Breast epithelium (tissue), 4 donors: ENCODE measurements at places on chromosomes 3 and 15.
A peak's percentile ranks its signal among the peaks of the same experiment; 100 is the strongest.

DNA sequence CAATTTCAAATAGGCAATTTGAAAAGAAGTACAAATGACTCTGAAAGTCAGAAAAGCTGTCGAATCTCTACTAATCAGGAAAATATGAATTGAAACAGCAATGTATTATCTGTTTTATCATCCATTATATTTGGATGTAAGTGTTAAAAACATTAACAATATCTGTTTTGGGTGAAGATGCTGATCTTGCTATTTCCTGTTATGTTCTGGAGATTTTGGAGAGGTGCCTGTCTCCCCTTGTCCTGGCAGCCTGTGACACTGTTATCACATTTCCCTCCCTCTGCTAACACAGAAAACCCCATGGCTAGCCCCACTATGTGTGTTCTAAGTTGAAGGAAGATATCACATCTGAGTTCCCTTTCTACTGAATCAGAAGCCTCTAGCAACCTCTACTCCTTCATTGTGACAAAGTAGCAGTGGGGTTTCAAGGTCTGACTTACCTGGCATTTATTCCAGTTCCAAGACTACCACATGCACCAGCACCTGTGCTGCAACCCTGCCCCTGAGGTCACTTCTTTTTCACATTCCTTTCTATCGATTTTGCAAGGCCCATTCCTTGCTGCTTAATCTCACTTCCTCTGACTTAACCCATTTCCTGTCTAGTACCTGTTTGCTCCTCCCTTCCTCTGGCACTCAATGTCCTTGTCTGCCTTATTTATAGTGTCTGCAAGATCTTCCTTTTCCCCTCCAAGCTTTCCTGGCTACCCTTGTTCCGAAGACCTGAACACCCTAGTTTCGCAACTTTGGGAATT, 95.5 kb upstream of the COL8A1 start:
- H3K4me3 ChIP-seq = no peak overlapping the region
- no peaks in the 10 kb centered on the region for H3K4me1 ChIP-seq
- H3K27me3 ChIP-seq = no peaks in the 10 kb centered on the region
- H3K36me3 ChIP-seq = no peaks in the 10 kb centered on the region
- H3K27ac ChIP-seq = no peak overlapping the region
- DNase-seq = no peak

GRCh38 chr3:3560591-3561311, 238.5 kb upstream of the LRRN1 start:
- no peaks in the 10 kb centered on the region for H3K27me3 ChIP-seq
- no peak overlapping the region for H3K4me3 ChIP-seq
- no peaks in the 10 kb centered on the region for H3K4me1 ChIP-seq
- no peak overlapping the region for H3K27ac ChIP-seq
- no peak for DNase-seq
- no peaks in the 10 kb centered on the region for H3K36me3 ChIP-seq

GRCh38 chr3:38724392-38724736, 74.9 kb upstream of the SCN5A start:
- H3K4me1 ChIP-seq = no peaks in the 10 kb centered on the region
- H3K36me3 ChIP-seq = no peaks in the 10 kb centered on the region
- no peak for DNase-seq
- no peaks in the 10 kb centered on the region for H3K27me3 ChIP-seq
- no peak overlapping the region for H3K4me3 ChIP-seq

DNA sequence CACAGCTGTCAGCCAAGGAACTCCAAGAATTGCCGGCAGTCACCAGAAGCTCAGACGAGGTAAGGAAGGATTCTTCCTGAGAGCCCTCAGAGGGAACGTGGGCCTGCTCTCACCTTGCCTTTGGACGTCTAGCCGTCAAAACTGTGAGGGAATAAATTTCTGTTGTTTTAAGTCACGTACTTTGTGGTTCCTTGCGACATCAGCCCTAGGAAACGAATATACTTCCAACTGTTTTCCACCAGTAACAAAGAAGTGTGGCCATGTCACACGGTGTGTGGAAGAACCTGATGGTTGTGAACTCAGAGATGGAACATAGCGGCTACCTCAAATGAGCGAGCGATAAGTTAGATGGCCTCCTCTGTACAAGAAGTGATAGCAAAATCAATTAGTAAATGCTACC, 41.0 kb upstream of the B3GNT5 start:
- H3K27me3 ChIP-seq = no peaks in the 10 kb centered on the region
- DNase-seq = no peak
- H3K27ac ChIP-seq = peak overlapping the region; percentile 9
- H3K4me1 ChIP-seq = no peaks in the 10 kb centered on the region
- H3K4me3 ChIP-seq = no peak overlapping the region

DNA sequence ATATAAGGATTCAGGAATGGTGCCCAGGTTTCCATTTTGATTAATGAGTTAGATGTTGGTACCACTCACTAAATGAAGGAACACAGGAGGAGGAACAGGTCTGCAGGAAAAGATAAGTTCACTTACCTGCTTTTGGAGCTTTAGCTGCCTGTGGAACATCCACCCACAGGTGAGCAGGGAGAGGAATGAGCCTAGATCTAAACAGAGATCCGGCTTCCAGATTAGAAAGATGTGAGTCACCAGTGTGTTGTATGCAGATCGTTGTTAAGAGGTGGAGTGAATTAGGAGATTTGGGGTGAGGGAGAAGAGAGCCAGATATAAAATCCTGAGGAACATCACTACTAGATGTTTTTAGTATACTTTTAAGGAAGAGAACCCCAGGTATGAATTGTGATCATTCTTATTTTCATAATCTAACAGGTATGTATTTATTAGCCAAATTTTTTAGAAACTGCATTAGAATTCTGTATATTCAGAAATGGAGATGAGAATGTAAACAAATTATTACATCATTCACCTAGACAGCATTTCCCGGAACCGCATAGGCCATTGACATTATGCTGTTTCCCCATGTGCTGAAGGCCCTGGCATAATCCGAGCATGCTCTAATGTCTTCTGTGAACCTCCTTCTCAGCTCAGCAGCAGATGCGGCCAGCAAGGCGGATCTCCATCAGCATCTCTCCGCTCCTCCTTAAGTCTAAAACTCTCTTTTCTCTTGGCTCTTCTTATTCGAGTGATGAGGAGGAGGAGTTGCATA, 118.2 kb downstream of the KLHL25 start:
- peak overlapping the region; percentile 37 for H3K27ac ChIP-seq
- no peak overlapping the region for H3K4me3 ChIP-seq
- H3K36me3 ChIP-seq = no peaks in the 10 kb centered on the region
- DNase-seq = no peak
- no peaks in the 10 kb centered on the region for H3K4me1 ChIP-seq

GRCh38 chr3:32422943-32423342, 31.3 kb downstream of the CMTM7 start:
- H3K4me3 ChIP-seq = no peak overlapping the region
- H3K36me3 ChIP-seq = no peaks in the 10 kb centered on the region
- DNase-seq = no peak
- peak overlapping the region; percentile 97 for H3K27ac ChIP-seq
- peaks cover 43% of the 10 kb centered on the region for H3K4me1 ChIP-seq

GRCh38 chr3:149964291-149964690, 6.4 kb downstream of the PFN2 start:
- H3K27ac ChIP-seq = no peak overlapping the region
- no peak overlapping the region for H3K4me3 ChIP-seq
- no peaks in the 10 kb centered on the region for H3K27me3 ChIP-seq

- no peaks in the 10 kb centered on the region for H3K4me1 ChIP-seq
- no peak for DNase-seq
- no peaks in the 10 kb centered on the region for H3K36me3 ChIP-seq
- H3K27ac ChIP-seq = peak overlapping the region; percentile 85
These were observed 904 bp upstream of the MCTP2 start for GRCh38 chr15:94230431-94230882.

- no peak for DNase-seq
- no peak overlapping the region for H3K27ac ChIP-seq
- no peak overlapping the region for H3K4me3 ChIP-seq
- no peaks in the 10 kb centered on the region for H3K27me3 ChIP-seq
These were observed 74.7 kb upstream of the GOLGA6B start for GRCh38 chr15:72579814-72580213.

DNA sequence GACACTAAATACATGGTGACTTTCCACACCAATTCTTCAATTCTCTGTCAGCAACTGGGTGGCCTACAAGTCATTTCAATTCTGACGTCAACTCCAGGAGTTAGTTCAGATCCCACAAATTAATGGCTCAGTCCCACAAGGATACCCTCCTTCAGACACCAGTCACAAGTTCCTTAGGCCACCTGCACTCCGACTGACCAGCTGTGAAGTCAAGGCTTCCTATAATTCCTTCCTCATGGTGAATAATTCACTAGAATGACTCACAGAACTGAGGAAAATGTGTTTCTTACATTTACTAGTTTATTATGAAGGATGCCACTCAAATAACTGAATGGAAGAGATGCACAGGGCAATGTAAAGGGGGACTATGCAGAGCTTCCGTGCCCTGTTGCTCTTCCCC, 6.3 kb upstream of the PIAS1 start:
- no peak for DNase-seq
- H3K36me3 ChIP-seq = no peaks in the 10 kb centered on the region
- H3K4me1 ChIP-seq = no peaks in the 10 kb centered on the region
- no peak overlapping the region for H3K4me3 ChIP-seq
- H3K27me3 ChIP-seq = no peaks in the 10 kb centered on the region

GRCh38 chr15:92184142-92184541, 209.5 kb upstream of the ST8SIA2 start:
- H3K27ac ChIP-seq = no peak overlapping the region
- no peak overlapping the region for H3K4me3 ChIP-seq
- no peaks in the 10 kb centered on the region for H3K36me3 ChIP-seq

- H3K4me1 ChIP-seq = no peaks in the 10 kb centered on the region
- H3K4me3 ChIP-seq = no peak overlapping the region
- DNase-seq = no peak
- H3K27ac ChIP-seq = no peak overlapping the region
These were observed 33.4 kb upstream of the STT3B start for GRCh38 chr3:31499281-31499680.

GRCh38 chr3:138440596-138440995, 6.2 kb downstream of the ESYT3 start:
- no peaks in the 10 kb centered on the region for H3K36me3 ChIP-seq
- H3K27me3 ChIP-seq = no peaks in the 10 kb centered on the region
- H3K4me1 ChIP-seq = no peaks in the 10 kb centered on the region
- H3K4me3 ChIP-seq = no peak overlapping the region
- H3K27ac ChIP-seq = no peak overlapping the region

DNA sequence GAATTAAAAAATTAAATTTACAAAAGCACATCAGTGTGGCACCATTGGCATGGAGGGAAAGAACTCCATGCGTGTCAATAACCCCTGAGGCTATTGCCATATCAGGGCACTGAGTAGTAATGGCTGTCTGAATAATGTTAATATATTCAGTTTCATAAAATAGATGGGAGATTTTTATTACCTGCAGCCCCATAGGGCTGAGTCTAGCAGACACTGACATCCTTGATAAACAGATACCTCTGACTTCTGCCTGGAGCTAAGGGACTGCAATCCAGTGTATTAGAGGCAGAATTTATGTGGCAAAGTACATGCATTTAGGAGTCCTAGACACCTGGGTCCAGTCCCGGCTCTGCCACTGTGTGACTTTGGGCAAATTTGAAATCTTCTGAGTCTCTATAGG, 38.8 kb upstream of the SV2B start:
- H3K4me3 ChIP-seq = no peak overlapping the region
- no peak for DNase-seq
- no peaks in the 10 kb centered on the region for H3K4me1 ChIP-seq
- no peak overlapping the region for H3K27ac ChIP-seq

GRCh38 chr3:115246461-115247020, 99.5 kb upstream of the ZBTB20 start:
- no peak overlapping the region for H3K4me3 ChIP-seq
- no peak for DNase-seq
- no peaks in the 10 kb centered on the region for H3K4me1 ChIP-seq
- no peaks in the 10 kb centered on the region for H3K27me3 ChIP-seq
- no peak overlapping the region for H3K27ac ChIP-seq
- no peaks in the 10 kb centered on the region for H3K36me3 ChIP-seq

- no peaks in the 10 kb centered on the region for H3K36me3 ChIP-seq
- no peaks in the 10 kb centered on the region for H3K27me3 ChIP-seq
- no peak overlapping the region for H3K4me3 ChIP-seq
These were observed 52.2 kb downstream of the SEMA5B start for GRCh38 chr3:122975163-122975923.
